ENCODE measurements at places on chromosomes 12 and 14.
A peak's percentile ranks its signal among the peaks of the same experiment; 100 is the strongest.

DNA sequence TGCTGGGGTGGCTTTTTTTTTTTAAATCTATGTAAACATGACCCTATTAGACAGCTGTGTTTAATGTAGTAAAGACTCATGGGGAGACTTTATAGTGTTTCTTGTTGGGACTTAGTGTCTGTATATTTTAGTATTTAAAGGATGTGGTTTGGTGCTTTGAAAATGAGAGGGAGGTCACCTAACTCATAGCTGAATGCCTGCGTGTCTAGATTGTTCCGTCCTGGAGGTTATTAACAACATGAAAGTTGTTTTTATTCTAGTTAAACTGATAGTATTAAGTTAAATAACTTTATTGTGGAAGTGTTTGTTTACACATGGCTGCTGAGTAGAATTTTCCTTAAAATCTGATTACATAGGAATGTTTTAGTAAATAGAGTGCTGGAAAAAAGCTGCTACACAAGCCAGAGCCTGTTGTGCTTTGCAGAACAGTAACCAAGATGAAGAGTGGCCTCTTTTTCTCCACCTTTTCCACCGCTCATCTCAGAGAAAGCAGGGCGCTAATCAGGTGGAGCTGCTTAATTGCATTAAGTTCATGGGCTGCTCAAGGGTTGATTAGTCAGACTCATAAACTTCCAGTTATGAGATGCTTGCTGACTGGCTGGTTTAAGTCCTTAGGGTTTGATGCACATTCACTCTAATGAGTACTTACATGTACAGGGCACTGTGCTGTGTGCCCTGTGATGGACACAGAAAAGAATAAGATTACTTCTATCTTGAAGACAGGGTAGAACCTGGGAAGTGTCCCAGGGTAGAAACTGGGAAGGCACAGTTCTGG lies 62.7 kb downstream of the FBXO34 start:
- DNase-seq = no peak

- DNase-seq = no peak
Measured at GRCh38 chr14:104240434-104241157, 102.2 kb downstream of the KIF26A start.

DNA sequence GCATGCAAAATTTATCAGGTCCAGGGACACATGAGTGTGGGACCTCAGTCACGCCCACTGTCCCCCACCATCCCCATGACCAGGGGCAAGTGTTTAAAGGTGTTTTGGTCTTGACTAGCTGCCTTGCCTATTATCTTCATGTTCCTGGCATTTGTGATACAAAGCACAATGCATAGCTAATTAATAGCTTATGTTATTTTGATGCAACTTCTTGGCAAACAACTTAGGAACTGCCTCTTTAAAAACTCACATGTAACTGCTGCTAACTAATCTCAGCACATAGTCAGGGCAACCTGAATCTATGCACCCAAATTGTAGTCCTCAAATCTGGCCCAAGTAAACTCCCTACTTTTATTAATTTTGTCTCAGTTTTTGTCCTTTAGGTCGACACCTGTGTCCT lies 7.4 kb upstream of the OR6J1 start:
- no peak for DNase-seq

DNA sequence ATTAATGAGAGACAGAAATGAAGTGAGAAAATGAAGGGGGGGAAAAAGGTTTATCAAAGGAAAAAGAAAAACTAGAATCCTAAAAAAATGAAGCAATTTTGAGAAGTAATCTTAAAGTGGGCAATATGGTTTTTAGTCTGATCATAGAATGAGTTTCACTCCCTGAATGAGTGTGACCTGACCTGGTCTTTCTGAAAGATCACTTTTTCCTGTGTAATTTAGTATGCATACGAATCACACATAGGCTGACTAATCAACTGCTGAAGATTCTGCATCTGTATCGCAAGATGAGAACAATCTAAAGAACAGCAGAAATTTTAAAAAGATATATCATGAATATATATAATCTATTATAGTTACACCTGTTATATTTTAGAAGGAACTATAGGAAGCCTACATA lies 11.3 kb downstream of the GNPTAB start:
- DNase-seq = no peak

DNA sequence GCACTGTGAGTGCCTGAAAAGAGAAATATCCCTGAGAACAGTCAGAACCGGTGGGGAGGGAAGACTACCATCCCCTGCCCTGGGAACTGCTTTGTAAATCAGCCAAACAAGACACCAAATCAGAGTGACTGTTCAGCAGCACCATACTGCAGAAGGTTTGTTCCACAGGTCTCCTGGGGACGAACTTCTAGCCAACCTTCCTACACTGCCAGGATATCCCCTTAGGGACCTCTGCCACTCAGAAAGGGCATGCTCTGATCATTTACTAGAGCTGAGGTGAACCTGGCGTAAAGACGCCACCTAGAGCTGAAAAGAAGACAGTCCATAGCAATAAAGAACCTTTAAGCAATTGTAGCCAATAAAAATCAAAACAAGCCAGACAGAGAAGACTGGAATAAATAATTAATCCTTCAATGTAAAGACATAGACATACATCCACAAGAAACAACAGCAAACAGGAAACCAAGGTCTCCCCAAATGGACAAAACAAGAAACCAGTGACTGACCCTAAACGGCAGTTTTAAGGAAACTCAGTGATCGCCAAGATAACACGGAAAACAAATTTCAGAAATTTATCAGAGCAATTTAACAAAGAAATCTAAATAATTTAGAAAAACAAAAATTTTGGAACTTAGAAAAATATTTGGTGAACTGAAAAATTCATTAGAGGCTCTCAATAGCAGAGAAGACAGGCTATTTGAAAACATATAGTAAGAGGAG lies 228.1 kb upstream of the AMIGO2 start:
- DNase-seq = peak; percentile 46

DNA sequence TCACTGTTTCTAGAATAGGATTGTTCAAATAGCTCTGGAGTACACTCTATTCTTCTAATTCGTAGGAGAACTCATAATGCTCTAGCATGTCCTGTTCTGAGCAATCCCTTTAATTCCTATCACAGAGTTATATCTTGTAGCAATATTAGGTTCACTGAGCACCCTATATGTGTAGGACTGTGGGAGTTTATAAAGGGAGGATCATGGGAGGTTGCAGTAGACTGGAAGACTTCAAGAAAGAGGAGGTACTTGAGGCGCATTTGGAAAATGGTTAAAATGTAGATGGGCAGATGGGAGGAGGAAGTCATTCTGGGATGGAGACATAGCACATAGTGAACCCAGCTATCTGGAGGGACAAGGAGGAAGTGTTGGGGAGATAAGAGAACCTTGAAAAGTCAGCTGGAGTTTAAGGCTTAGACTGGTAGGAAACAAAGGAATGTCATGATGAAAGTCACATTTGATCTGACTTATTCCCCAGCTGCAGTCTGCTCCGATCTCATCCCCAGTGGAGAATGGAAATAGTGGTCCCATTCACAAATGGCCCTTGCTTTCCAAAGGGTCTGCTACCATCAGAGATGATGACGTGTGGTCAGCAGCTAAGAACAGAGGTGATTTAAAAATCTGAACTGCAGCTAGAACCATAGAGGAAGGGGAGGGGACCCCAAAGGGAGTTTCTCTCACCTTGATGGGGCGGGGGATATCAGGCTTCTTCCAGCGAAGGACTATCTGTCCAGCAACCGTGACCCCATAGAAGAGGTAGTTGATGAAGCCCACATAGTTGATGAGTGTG lies 10.1 kb upstream of the CEBPE start:
- DNase-seq = no peak

DNA sequence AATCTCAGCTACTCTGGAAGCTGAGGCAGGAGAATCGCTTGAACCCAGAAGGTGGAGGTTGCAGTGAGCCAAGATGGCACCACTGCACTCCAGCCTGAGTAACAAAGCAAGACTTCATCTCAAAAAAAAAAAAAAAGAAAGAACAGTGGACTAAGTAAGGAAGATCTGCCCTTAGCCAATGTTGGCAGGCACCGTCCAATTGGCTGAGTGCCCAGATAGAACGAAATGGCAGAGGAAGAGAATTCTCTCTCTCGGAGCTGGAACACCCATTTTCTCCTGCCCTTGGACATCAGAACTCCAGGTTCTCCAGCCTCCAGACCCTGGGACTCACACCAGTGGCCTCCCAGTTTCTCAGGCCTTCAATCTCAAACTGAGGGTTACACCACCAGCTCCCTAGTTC lies 49.9 kb downstream of the ESR2 start:
- DNase-seq = no peak
